OCI-LY7 (cell line): ENCODE measurements at places on chromosomes 6 and 20.

- DNase-seq, result no peak
Measured at GRCh38 chr6:116015561-116015960, 45.1 kb downstream of the FRK start.

DNA sequence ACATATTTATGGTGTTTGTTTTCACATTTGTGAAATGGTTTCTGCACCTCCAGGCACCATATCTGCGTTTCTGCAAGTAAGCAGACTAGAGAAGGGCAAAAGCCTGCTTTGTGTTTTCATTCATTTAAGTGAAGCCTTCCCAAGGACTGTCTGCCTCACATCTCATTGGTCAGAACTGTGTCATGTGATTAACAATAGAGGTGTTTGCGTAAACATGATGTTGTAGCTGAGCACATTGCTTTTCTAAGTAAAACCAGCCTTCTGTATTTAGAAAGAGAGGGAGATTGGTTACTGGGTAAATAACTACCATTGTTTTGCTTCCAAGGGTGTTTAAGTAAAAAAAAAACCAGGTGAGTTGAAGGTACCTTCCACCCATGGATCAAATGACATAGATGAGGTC lies 39.7 kb downstream of the SH3BGRL2 start:
- DNase-seq, result no peak

DNA sequence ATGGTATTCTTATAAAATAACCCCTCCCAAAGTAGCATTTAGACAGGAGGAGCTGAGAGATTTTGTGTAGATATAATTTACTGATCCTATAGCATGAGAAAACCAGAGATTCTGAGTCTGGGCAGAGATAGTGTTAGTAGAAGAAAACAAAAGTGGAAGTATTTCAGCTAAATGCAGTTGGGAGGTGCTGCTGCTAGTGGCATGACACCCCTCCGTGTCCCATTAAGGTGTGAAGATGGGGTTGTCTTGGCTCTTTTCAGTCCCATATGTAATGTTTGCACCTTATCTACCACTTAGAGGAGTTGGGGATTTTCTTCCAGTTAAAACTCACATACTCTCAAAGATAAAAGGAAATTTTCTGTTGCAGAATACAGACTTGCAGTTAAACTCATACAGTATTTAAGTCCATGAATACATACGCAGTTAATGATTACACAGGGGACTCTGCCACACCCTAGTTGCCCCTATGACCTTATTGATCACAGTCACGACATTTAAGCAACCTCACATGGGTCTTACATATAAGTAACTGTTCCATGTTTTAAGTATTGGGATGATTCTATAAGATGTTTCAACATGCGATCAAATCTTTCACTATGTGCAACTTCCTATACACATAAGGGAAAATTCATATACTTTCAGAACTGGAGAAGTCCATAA lies 11.5 kb downstream of the TAAR2 start:
- no peak for DNase-seq

DNA sequence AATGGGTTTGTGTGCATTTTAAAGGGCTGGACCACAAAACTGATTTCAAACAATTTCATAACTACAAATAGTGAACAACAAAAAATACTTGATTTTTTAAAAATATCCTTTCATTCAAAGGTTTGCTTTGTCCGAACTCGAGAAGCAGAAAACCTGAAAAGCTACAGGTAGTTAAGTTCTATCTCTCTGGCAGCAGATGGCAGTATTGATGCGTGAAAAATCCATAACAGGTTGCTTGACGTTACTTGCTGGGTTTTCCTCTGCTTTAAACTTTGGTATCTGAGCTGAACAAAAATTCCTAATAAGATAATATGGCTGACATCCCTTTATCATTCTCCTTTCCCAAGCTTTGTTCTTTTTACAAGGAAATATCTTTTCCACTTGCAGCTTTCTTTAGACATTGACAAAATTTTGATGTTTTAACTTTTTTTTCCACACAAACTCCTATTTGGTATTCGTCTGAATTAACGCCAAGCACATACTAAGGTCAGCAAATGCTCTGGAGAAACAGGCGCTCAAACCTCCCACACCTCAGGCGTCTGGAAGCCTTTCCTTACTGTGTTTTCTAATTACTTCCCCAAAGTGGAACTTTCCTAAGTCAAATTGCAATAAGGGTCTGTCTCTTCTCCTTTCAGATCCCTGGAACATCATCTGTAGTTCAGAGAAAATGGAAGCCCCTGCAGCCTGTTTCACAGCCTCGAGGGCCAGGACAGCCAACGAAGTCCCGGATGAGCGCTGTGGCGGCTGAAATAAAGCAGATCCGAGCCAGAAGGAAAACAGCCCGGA lies 50.3 kb upstream of the GFRAL start:
- DNase-seq, result peak; percentile 53

GRCh38 chr6:20415304-20415703 lies 13.6 kb downstream of the E2F3 start:
- DNase-seq, result no peak
